ENCODE measurements at places on chromosomes 2 and 18.

GRCh38 chr18:10508591-10508990 lies 17.2 kb upstream of the NAPG start:
- DNase-seq = no peak

GRCh38 chr2:220670511-220670910 lies 901.6 kb downstream of the EPHA4 start:
- DNase-seq = no peak

DNA sequence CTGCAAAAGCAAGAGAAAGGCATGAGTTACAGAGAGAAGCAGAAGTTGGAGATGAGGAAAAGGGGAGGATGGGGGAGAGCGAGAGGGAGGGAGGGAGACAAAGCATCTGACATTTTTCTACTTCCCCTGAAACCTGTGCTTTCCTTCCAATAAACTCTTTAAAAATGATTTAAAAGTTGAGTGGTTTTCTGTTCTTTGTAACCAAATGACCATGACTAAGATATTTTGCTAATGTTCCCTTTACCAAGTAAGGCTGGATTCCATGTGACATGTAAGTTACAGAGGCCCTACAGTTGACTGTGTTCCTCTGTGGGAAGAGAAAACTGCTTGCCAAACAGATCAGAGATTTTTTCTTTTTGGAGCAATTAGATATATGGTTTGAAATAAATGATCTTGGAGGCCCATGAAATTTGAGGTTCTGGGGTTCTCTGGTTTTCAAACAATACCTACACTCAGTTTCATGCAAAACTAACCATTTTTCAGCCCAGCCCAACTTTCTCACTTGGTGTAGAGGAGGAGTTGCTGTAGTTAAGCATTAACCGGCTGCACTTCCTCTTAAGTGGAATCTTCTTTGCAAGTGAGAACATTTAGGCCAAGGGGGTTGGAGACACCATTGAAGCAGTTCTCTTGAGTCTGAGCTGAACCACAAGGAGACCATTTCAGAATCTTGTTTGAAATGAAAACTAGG lies 34.5 kb downstream of the INSIG2 start:
- no peak for DNase-seq

- DNase-seq = no peak
Observed at GRCh38 chr2:208256192-208256782, 1.4 kb upstream of the IDH1 start.

DNA sequence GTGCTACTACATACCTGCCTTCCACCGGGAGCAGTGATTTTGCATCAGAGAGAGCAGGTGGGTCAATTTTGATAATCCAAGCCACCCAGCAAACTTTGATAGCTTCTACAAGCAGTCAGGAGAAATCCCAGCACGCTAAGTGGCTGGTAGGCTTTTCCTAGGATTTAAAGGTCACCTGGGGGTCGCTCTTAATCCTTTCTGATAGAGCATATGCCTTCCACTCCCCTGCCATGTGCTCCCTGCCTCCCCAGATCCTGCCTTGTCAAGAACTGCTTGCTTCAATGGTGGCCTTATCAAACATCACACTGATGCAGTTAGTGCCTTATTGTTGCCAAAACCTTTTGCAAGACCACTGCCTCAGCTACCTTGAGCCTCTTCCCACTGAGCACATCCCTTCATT lies 462.3 kb upstream of the MEX3C start:
- no peak for DNase-seq

GRCh38 chr18:51559198-51559901 lies 361.9 kb upstream of the MEX3C start:
- DNase-seq = no peak

- no peak for DNase-seq
Observed at GRCh38 chr2:13550285-13551231, 833.8 kb downstream of the TRIB2 start.

DNA sequence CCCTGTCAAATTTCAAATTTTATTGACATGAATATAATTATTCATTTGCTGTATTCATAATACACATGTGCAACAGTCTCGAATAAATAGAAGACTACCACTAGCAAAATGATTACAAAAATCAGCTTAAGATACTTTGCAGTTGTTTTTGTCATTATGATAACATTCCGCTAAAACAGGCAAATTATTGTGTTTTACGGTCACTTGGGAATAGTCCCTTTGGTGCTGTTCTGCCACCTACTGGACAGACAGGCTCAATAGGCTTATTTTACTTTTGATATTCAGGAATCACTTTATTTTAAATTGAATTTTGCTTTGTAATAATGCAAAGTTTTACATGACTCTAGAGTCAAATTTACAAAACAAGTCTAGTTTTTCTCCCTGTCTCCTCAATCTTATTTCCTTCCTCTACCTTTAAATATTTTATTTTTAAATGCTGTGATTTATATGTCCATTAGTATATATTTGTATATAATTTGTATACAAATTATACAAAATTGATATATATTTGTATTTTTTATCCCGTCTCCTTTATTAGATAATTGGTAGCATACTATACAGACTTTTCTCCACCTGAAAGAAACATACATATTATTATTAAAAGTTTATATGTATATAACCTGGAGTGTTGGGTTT lies 456.3 kb downstream of the DLGAP1 start:
- no peak for DNase-seq

GRCh38 chr2:142880279-142880678 lies 2.8 kb downstream of the KYNU start:
- no peak for DNase-seq
